ENCODE measurements at places on chromosomes 6 and 20.

DNA sequence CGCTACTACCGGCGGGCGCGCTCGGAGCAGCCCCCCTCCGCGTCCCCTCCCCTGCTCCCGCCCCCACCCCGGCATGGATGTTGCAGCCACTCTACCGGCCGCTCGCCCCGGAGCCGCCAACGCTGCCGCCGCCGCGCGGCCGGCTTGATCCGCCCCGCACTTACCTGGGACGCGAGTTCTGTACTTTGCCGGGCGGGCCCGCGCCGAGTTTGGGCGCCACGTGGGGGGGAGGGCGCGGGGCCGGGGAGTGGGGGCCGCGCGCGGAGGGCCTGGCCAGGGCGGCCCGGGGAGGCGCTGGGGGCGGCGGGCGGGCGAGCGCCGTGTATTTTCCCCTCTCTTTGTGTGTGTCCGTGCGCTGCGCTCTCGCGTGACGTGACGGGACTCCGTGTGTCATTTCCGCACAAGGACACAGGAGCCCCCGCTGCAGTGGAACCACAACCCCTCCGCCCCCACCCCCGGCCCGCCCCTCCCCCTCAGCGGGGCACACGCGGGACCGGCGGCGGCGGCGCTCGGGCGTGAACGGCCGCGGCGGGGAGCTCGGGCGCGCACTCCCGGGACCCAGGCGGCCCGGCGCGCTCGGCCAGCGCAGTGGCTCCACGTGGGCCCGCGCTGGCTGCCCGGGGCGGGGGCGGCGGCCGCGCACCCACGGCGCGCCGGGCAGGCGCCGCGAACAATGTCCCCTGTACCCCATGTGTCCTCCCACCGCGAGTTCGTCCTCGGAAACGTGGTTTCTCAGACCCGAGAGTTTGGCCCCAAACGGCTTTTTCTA, at the start of gene BEND3:
Gene BEND3, minus strand, starts transcription at position 590 of the 769 bp plus-strand sequence. CDS start 16,230 bp downstream, outside the sequence.
- no peak for DNase-seq

GRCh38 chr6:130613176-130613575, 214.0 kb upstream of the SMLR1 start:
- no peak for DNase-seq

DNA sequence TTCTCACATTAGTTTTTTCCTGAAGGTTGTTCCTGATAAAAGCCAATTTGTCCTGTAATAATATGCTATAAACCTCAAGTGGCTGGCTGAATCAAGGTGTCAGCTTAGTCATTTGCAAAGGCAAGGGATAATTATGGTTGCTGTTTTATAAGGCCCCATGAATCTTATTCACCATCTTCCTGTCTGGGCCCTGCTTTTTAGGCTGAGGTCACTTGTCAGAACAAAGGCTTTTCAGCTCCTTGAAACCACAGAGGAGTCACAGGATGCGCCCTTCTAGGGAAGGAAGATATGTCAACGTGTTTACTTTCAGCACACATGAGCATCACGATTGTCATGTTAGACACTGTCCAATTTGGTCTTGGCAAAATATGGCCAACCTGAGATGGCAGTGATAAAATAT, 64.8 kb upstream of the NAA20 start:
- no peak for DNase-seq

DNA sequence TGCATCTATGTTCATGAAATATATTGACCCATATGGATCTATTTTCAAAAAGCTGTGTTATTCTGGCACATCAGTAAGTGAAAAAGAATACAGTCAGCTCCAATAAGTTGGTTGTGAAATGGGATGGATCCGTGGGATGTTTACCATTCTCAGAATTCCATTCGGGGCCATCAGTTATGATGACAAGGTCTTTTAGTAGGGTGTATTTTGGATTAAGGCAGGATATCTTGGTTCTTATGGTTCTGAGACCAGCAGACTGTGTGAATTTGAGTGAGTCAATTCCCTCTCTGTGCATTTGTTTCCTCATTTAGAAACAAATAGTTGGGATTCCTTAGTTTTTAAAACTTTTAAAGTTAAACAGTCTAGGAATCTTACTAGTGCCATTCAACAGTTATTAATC, 287.4 kb downstream of the CD109 start:
- DNase-seq = no peak

GRCh38 chr6:21745543-21746337, 152.2 kb downstream of the SOX4 start:
- DNase-seq = no peak

GRCh38 chr6:30670760-30671527, 1.9 kb downstream of the DHX16 start:
- DNase-seq = no peak

- DNase-seq = no peak
Measured at GRCh38 chr6:29967379-29968010, 25.2 kb downstream of the HLA-A start.

DNA sequence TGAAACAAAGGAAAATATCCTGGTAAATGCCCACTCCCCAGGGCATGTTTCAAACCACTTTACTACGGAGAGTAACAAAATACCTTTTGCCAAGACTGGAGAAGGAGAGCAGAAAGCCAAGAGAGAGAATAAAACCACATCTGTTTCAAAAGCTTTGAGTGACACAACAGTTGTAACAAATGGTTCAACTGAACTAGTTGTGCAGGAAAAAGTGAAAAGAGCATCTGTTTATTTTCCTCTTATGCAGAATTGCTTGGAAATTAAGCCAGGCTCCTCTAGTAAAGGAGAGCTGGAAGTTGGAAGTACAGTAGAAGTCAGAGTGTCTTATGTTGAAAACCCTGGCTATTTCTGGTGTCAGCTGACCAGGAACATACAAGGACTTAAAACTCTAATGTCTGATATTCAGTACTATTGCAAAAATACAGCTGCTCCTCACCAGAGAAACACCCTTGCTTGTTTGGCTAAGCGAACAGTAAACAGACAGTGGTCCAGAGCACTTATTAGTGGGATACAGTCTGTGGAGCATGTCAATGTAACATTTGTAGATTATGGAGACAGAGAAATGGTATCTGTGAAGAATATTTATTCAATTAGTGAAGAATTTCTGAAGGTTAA, 2.6 kb downstream of the TDRD6 start:
- DNase-seq = no peak

GRCh38 chr6:139354189-139354588, 20.3 kb downstream of the CITED2 start:
- DNase-seq = no peak

DNA sequence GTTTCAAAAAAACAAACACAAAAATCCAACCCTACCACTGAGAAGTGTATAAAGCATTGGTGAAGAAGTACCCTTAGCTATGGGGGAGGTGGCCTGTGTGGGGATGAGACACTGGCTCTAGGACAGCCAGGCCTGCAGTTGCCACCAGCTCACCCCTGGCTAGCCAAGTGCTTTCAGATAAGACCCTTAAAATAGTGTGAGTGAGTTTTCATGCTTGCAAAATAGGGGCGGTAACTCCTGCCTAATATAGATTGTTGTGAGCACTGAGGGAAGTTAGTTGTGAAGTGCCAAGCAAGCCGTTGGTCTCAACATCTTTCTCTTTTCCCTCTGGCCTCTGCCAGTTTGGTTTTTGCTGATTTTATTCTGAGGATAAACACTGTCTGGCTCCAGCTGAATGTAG, 11.3 kb downstream of the PPP1R3G start:
- no peak for DNase-seq

DNA sequence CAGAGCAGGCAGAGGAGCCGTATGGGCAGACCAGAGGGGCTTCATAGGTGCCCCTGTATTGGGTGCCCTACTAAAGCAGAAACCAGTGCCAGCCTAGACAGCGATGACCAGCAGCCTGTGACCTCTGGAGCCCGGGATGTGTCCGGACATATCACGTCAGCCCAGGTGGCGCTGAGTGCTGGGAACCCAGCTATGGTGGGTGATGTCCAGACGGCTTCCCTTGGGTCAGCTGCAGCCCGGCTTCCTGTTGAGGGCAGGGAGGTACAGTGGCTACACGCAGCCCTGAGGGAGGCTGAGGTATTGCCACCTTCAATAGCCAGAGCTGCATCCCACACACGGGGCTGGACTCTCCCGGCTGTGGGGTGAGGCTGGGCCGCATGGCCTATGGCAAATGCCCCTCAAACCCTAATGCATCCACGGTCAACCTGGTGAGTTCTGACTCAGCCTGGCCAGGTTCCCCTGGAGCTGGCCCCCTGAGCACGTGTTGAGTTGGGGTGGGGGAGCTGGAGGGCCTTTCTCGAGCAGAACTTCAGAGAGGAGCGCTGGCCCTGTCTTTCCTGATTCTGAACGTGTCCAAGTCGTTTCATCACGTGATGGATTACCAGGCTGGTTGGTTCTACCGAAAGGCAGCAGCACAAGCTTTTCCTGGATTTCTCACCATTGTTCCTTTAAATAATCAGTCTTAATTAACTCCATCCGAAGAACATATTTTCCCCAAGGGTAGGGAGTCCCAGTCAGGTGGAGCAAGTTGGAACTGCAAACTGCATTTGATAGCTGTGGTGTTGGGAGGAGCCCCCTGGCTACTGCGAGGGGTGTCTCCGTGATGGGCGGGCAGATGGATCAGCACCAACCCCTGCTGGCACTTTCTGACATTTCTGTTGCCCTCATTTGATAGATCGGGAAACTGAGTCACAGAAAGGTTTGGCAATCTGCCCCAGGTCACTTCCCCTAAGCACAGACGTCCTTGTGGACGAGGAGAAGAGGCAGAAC, 7.1 kb upstream of the MYT1 start:
- DNase-seq = no peak

DNA sequence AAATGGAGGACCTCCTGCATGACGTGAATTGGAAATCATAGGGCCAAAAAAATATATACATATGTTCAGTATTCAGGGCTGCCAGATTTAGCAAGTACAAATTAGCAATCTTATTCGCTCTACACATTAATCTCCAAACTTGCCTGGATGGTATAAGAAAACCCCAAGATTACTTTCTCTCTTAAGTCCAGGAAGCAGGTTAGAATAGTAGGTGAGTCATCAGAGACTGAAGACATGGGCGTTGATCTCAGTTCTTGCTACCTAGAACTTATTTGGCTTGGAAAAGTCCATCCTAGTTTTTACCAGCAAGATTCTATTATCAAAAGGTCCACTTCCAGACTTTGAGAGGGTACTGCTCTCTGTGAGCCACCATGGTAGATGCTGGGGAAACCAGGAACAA, 47.4 kb downstream of the GPR63 start:
- DNase-seq = no peak

DNA sequence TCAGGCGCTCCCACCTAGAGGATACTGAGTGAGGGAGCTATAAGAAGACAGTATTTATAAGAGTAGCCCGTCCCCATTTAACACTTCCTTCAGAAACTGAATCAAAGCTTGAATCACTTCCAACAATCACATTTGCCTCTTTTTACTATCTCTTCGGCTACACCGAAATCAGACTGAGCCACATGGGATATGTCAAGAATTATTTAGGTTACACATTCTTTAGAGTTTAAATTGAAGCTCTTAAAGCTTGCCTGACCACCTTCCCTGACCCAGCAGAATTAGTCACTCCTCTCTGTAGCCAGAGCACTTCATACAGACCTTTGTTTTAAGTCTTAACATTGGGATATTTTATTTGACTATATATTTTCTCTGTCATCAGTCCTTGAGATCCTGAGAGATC, 163.7 kb downstream of the MAFB start:
- no peak for DNase-seq

DNA sequence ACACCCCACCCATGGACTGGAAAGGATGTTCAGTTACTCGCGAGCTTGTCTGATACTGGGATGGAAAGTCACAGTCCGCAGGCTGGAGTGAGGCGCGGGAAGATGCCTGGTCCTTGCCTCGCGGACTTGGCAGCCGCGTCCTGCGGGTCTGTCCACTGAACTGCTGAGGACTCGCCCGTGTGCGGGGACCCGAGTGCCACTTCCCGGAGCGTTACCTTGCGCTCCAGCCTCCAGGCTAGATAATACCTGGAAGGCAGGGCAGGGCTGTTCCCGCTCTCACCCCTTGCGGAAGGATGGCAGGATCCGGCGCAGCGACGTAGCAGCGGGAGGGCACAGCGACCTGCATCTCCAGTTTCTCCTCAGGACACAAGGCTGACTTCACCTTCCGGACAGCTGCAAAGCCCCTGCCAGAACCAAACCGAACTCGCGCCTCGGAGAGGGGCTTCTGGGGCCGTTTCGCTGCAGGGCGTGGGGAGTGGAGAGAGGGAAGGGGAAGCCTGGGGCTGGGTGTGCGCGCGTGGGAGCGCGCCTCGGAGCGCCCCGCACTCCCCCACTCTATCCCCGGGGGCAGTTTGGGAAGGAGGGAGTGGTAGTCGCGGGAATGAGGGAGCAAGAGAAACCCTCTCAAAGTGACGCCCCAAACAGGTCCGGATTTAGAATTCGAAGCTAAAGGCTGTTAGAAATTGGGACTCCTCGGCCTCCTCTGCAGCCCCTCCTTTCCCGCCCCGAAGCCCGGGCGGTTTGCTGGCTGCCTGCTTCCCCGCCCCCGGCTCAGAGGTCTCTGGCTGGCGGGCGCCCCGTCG, at the start of gene KCNQ5:
Gene KCNQ5, plus strand, starts transcription at position 774 of the 803 bp plus-strand sequence.
- no peak for DNase-seq

- DNase-seq = no peak
Measured at GRCh38 chr6:108665495-108666196, 104.9 kb downstream of the FOXO3 start.

DNA sequence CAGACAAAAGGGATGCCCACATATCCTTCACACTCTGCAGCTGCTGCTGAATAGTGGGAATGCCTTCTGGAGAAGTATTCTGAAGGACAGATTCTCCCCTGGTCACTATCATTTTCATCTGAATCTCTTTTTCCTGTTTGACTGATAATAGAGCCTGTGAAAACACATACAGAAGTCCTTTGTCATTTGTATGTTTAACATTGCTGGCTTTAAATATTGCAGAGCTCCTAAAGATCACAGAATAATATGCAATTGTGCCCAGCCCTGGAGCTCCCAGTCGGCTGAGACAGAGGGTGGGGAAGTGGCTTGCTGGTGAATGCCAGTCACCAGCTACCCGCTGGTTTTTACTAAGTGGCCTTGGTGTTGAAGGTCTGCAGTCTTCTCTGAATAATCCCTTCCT, 272.3 kb downstream of the SYNE1 start:
- DNase-seq = no peak

GRCh38 chr6:1418471-1419191, 29.3 kb downstream of the FOXF2 start:
- no peak for DNase-seq

GRCh38 chr6:22153384-22154158, 143.3 kb downstream of the PRL start:
- DNase-seq = no peak

- DNase-seq = no peak
Measured at GRCh38 chr6:25601800-25602673, 50.0 kb upstream of the SCGN start.

DNA sequence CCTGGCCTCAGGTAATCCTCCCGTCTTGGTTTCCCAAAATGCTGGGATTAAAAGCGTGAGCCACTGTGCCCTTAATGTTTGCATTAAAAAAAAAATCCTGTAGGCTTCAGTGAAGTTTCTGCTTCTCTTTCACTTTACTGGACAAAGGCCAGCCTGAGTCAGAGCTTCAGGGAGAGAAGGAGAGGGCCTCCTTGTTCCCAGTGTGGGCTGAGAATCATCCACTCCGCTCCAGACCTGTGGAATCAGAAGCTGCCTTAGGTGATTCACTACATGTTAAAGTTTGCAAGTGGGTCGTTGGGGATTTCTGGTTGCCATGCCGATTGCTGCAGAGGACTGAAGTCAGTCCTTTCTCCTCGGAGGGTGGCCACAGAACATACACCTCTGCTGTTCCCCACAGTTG, 113.3 kb upstream of the EEF1E1 start:
- DNase-seq = no peak
